Mesothelial cell of epicardium (in vitro differentiated cells): ENCODE measurements at places on chromosomes 12 and 14. TPM values are rescaled to one million over a fixed set of nuclear protein-coding genes. Genes with fewer than 3 reads are reported as not detected.
A peak's percentile ranks its signal among the peaks of the same experiment; 100 is the strongest.

The PTCSC3 gene
- not detected in 3 replicates for total RNA-seq

The ARPC3 gene
- 144 to 149 TPM (median 146 TPM) in 3 replicates for total RNA-seq

The AMN gene
- 2.5 to 3.5 TPM (median 2.7 TPM) in 3 replicates for total RNA-seq

The LMNTD1 gene
- 0.54 TPM in 1 of 3 replicates, not detected in the others for total RNA-seq

The TOMM20L gene
- 0.47 TPM in 1 of 3 replicates, not detected in the others for total RNA-seq

The CLEC1B gene
- 0.18 to 0.51 TPM (median 0.34 TPM) in 3 replicates for total RNA-seq

The CIDEB gene
- not detected in 3 replicates for total RNA-seq

DNA sequence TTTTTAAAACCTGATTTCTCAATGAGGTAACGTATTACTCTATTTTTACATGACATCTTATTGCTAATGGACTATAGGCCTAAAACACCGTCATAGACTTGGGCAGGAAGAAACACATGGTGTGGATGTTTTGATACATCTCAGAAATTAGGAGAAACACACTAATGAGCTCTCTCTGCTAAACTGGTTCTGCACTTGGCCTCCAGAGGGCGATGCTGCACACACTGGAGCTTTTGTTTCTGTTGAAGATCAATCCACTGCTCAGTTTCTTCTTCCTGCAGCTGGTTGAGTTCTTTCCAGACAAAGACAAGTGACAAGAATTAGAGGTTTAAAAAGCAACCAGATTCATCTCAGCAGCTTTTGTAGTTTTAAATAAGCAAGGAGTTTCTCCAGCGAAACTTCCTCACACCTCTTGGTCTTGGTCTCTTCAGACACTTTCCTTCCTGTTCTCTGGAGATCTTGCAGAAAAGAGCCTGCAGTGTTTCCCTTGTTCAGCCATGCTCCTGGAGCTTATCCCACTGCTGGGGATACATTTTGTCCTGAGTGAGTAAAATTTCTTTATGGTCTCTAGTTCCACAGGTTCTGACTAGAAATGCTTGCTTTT is 178.5 kb upstream of the OR4E1 start:
- DNase-seq, result peak; percentile 47
- peaks cover 64% of the 10 kb centered on the region for H3K27me3 ChIP-seq
- H3K4me1 ChIP-seq, result no peaks in the 10 kb centered on the region
- H3K27ac ChIP-seq, result no peak overlapping the region
- no peaks in the 10 kb centered on the region for H3K36me3 ChIP-seq
- H3K4me3 ChIP-seq, result no peak overlapping the region

DNA sequence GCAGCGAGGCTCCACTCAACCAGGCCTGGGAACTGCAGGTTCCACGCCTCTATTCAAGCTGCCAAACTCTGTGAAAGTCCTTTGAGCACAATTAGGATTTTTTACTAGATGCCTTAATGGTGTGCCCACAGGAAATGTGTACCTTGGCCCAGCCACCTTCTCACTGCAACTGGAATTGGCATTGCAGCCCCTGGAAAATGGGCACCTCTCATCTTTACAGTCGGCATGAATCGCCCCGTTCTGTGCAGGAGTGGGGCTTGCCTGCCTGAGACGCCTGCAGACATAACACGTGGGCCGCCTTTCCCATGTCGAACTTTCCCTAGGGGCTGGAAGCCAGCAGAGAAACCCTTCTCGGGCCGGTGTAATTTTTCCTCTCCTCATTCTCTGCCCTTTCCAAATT is 42.0 kb upstream of the ELK3 start:
- H3K27me3 ChIP-seq, result no peaks in the 10 kb centered on the region
- no peak for DNase-seq
- H3K4me3 ChIP-seq, result no peak overlapping the region
- H3K4me1 ChIP-seq, result no peaks in the 10 kb centered on the region
- no peak overlapping the region for H3K27ac ChIP-seq

- H3K36me3 ChIP-seq, result peaks cover under 1% of the 10 kb centered on the region
- H3K27me3 ChIP-seq, result no peaks in the 10 kb centered on the region
- peaks cover 42% of the 10 kb centered on the region for H3K4me1 ChIP-seq
- H3K27ac ChIP-seq, result no peak overlapping the region
Measured at GRCh38 chr12:26719852-26720251, 113.1 kb downstream of the ITPR2 start.

GRCh38 chr14:94008234-94008633 is 11.1 kb downstream of the CCDC197 start:
- H3K27me3 ChIP-seq, result peaks cover 17% of the 10 kb centered on the region
- no peak overlapping the region for H3K27ac ChIP-seq
- DNase-seq, result no peak
- no peaks in the 10 kb centered on the region for H3K36me3 ChIP-seq

DNA sequence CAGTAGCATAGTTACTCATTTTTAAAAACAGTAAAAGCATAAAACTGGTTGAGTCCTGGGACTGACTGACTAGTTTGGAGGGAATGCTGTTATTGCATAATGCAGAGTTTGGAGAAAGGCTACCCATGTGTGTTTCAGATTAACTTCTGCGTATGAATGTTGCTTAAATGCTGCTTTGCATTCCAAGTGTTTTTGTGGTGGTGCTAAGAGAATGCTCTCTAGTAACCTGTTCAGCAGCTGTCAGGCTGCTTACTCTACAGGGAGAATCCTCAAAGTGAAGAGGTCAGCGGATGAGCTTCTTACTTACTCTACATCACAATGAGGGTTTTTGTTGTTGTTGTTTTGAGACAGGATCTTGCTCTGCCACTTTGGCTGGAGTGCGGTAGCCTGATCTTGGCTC is 4.3 kb downstream of the DLST start:
- H3K4me3 ChIP-seq, result no peak overlapping the region
- no peaks in the 10 kb centered on the region for H3K27me3 ChIP-seq
- peaks cover 7% of the 10 kb centered on the region for H3K36me3 ChIP-seq
- H3K27ac ChIP-seq, result no peak overlapping the region

DNA sequence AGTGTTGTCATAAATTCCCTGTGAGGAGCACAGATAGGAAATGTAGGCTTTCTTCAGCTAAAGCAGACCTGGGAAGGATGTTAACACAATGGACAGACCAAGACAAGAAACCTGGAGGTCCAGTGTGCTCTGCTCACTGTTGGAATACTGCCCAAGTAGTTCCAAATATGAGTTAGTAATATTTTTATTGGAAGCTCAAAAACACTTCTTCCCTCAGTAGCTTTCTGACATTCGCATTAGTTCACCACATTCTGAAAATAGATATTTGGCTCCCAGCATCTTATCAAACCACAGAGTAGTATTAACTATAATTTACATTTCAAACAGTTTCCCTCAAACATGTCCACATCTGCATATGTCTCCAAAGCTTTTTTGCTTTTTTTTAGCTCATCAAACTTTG is 74.8 kb upstream of the PYGL start:
- H3K4me3 ChIP-seq, result no peak overlapping the region
- H3K4me1 ChIP-seq, result peaks cover 38% of the 10 kb centered on the region
- DNase-seq, result no peak
- H3K27ac ChIP-seq, result no peak overlapping the region

GRCh38 chr14:43591776-43592175 is 915.3 kb downstream of the FSCB start:
- H3K36me3 ChIP-seq, result no peaks in the 10 kb centered on the region
- no peaks in the 10 kb centered on the region for H3K4me1 ChIP-seq
- H3K27ac ChIP-seq, result no peak overlapping the region

DNA sequence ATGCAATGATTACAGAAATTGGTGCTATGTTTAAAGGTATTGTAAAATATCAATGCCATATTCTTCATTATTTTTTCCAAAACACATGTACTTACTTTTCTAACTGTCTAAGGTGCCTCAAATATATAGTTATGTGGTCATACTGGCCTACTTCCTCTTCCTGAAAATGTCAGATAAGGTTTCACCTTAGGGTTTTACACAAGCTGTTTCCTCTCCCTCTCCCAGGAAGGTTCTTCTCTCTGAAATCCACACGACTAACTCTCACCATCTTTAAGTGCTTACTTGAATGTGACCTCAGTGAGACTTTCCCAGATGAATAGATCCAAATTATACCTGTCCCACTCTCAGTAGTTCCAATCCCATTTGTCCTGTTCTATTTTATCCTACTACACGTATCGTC is 11.6 kb upstream of the CLEC4D start:
- H3K27me3 ChIP-seq, result no peaks in the 10 kb centered on the region
- no peak overlapping the region for H3K4me3 ChIP-seq
- no peak overlapping the region for H3K27ac ChIP-seq
- no peaks in the 10 kb centered on the region for H3K36me3 ChIP-seq
- no peak for DNase-seq
- H3K4me1 ChIP-seq, result peaks cover 2% of the 10 kb centered on the region

GRCh38 chr12:124021007-124021406 is 48.0 kb downstream of the ZNF664 start:
- no peak overlapping the region for H3K4me3 ChIP-seq
- no peaks in the 10 kb centered on the region for H3K27me3 ChIP-seq
- peaks cover 29% of the 10 kb centered on the region for H3K4me1 ChIP-seq
- no peak for DNase-seq
- H3K36me3 ChIP-seq, result peaks cover 8% of the 10 kb centered on the region

GRCh38 chr14:90674716-90675115 is 141.5 kb downstream of the TTC7B start:
- H3K27me3 ChIP-seq, result no peaks in the 10 kb centered on the region
- no peak overlapping the region for H3K4me3 ChIP-seq
- H3K27ac ChIP-seq, result no peak overlapping the region
- peaks cover 40% of the 10 kb centered on the region for H3K36me3 ChIP-seq
- H3K4me1 ChIP-seq, result peaks cover 20% of the 10 kb centered on the region

GRCh38 chr12:43159506-43159905 is 392.5 kb downstream of the ADAMTS20 start:
- H3K4me1 ChIP-seq, result no peaks in the 10 kb centered on the region
- no peak for DNase-seq
- no peaks in the 10 kb centered on the region for H3K36me3 ChIP-seq
- H3K4me3 ChIP-seq, result no peak overlapping the region

DNA sequence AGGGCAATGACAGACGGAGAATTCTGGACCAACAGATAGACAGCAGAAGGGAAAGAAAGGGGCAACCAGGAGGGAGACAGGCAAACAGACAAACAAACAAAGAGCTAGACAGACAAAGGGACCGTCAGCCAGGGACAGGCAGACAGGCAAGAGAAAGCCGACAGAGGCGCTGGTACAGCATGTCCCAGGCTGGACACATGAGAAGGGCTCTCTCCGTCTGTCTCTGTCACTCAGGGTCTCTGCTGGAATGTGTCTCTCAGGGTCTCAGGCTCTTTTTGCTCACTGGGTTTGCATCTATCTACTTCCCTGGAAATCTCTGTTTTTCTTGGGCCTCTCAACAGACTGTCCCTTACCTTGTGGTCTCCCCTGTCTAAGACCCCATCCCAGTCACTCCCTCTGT is 8.2 kb upstream of the SMUG1 start:
- H3K4me1 ChIP-seq, result peaks cover 61% of the 10 kb centered on the region
- H3K36me3 ChIP-seq, result no peaks in the 10 kb centered on the region
- DNase-seq, result no peak
- peak overlapping the region; percentile 96 for H3K27ac ChIP-seq
- no peaks in the 10 kb centered on the region for H3K27me3 ChIP-seq

DNA sequence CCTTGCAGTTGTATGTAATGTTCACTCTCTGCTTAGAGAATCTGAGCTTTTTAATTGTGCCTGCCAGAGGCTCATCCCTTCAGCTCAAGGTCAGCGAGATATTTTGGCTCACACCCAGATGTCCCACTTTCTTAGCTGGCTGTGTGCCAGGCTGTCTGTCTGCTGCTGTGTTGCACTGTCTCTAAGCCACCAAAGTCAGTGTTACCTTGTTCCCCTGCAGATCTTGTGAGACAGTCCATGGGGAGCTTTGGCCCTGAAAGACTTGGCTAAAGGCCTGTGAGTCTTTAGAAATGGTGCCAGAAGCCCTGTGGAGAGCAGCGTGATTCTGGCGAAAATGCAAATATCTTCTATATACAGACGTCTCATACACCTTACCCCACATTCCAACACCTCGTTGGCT is 293.7 kb downstream of the TTC6 start:
- peaks cover 10% of the 10 kb centered on the region for H3K27me3 ChIP-seq
- H3K4me1 ChIP-seq, result peaks cover 2% of the 10 kb centered on the region
- DNase-seq, result no peak
- no peaks in the 10 kb centered on the region for H3K36me3 ChIP-seq
- H3K4me3 ChIP-seq, result no peak overlapping the region
